ENCODE measurements at places on chromosomes 13 and 19.
A peak's percentile ranks its signal among the peaks of the same experiment; 100 is the strongest.

DNA sequence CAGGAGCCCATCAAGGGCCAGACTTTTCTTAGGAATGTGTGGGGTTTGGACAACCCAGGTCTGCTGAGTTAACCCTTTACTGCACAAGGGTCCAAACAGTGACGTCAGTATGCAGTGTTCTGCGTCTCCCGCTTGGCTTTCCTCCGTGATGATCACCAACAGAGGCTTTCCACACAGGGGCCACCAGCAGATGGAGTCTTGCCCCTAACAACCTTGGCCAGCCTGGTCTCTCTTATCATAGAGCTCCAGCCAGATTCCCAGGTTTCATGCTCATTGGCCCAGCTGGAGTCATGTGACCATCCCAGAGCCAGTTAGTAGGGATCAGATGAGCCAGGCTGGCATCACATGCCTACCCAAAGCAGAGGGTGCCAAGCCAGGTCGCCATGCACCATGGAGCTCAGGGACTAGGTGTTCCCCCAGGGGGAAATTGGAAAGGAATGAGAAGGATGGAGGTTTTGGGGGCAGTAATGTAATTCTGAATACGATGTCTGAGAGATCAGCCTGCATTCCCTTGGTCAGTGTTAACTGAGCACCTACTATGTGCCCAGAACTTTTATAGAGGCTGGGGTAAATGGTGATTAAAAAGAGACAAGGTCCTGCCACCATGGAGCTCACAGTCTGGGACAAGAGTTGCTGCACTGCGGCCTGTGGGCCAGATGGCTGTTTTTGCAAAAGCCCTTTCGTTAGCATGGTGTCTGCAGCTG lies 61.2 kb downstream of the MYH14 start:
- DNase-seq, result no peak

DNA sequence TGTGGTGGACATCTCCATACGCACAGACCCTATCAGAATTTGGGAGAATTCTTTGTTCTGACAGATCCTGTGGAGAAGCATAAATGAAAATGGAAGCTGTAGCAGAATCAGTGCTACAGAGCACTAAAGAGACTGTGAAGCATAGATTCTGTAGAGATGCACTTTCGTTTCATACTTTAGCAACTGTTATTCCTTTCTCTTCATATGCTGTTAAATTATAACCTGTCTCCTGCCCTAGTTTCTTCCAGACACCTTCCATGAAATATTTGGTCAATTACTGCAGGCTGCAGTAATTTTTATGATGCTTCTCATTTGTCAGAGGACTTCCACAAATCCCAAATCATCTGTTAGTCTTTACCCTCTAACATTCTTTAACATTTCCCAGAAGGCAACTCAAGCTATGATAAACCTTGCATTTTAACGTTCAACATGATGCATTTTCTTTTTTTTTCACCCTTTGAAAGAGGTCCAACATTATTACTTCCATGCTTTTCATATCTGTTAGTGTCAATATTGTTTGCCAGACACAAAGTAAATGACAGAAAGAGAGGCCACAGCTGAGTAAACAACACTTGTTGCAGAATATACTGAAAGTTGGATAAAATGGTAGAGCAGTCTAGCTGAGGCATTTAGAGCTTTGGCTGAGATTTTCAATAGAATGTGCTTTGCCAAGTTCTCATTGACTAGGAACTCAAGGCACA lies 412.7 kb downstream of the LMO7 start:
- DNase-seq, result no peak

DNA sequence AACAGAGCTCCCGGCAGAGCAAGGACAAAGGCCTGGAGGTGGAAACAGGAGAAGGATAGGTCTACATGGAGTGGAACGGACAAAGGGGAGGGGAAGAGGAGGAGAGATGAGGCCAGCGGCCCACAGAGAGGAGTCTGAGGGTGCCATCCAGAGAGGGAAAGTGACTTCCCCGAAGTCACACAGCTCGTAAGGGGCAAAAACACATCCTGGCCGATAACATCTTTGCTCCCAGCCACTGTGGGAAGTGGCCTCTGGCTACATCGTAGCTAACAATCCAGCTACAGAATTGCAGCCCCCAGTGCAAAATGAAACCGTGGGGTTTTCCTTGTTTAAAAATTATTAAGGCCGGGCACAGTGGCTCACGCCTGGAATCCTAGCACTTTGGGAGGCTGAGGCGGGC lies 11.5 kb downstream of the PTPRS start:
- DNase-seq, result no peak

DNA sequence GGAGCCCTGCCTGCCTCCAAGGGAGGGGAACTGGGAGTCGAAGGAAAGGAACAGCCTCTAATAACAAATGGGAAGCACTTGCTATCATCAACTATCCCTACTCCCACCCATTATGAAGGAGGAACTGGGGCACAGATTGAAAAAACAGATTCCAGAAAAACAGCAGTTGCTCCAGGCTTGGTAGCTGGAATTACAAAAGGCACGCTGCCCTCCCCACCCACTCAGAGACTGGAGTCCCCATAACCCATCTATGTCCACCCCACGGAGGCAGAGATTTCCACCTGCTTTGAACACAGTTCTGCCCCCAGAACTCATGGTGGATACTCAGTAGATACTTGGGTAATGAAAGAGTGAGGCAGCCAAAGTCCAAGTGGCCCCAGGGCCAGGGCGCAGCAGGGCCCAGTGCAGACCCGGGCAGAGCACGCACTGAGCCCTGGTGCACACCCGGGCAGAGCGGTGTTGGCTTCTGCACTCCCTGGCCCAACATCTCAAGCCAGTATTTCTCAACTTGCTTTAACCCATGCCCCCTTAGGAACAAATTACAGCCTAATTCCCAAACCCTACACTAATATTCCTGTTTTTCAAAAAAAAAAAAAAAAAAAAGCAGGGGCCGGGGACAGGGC lies 19.1 kb upstream of the CCNP start:
- DNase-seq, result no peak

GRCh38 chr13:99973163-99973807 lies 1.7 kb upstream of the ZIC5 start:
- no peak for DNase-seq

DNA sequence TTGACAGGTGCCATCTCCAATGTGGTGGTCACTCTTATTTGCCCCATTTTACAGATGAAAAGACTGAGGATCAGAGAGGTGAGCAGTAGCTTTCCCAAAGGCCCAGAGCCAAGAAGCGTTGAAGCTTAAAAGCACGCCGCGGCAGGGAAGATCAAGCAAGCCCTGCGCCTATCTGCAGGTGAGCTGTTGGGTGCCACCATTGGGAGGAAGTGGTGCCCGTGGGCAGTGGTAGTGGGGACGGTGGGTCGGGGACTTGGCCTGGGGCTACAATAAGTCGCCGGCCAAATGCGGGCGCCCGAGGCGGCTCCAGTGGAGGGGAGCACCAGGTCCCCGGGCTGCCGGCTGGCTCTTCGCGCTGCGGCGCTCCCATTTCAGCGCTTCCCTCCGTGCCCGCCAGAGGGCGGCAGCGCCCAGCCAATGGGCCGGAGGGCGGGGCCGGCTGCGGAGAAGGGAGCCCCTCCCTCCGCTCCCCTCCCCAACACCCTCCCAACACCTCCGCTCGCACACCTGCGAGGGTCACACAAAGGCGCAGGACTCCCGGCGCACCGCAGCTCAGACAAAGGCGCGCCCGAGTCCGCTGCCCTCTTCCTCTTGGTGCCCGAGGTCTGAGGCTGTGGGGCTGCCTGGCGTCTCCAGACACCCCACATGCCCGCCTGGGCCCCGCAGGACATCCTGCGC lies 744 bp upstream of the POU2F2 start:
- DNase-seq, result peak; percentile 58

GRCh38 chr19:17681505-17682125 lies 6.5 kb downstream of the UNC13A start:
- peak; percentile 12 for DNase-seq

All from LoVo (cell line).